ENCODE measurements at places on chromosomes 2 and 18. TPM values are rescaled to one million over a fixed set of nuclear protein-coding genes. Genes with fewer than 3 reads are reported as not detected.

DNA sequence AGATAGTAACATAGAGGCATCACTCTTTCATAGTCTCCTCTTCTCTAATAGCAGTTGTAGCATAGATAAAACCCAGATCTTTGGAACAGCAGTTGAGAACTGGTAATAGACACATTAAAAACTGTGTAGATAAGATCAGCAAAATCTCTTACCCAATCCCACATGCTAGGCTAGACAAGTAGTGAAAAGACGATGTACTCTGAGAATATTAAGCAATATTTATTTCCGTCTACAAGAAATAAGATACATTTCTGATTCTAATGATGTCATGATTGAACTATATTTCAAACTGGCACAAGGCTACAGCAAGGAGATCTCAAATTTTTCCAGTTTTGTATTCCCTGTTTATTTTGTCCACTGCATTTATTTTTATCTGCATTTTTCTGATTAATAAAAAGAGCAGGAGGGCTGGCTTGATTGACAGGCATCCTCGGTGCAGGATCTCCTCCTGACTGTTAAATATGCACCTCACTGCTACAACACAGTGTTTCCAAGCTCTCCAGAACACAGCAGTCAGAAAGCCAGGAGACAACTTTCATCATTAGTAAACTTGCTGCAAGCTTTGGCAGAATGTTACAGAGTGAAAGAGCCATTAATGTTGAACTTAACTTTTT lies 73.3 kb upstream of the ATIC start:
- no peak for DNase-seq

DNA sequence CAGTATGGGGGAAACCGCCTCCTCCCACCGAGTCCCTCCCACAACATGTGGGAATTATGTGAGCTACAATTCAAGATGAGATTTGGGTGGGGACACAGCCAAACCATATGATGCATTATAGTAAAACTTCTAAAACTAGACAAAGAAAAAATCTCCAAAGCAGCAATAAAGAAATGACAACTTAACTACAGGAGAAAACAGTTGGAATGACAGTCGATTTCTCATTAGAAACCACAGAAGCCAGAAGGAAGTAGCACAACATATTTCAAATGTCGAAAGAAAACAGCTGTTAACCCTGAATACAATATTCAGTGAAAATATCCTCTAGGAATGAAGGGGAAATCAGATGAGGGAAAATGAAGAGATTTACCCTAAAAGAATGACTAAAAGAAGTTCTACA lies 53.5 kb upstream of the TCF4 start:
- DNase-seq = no peak

DNA sequence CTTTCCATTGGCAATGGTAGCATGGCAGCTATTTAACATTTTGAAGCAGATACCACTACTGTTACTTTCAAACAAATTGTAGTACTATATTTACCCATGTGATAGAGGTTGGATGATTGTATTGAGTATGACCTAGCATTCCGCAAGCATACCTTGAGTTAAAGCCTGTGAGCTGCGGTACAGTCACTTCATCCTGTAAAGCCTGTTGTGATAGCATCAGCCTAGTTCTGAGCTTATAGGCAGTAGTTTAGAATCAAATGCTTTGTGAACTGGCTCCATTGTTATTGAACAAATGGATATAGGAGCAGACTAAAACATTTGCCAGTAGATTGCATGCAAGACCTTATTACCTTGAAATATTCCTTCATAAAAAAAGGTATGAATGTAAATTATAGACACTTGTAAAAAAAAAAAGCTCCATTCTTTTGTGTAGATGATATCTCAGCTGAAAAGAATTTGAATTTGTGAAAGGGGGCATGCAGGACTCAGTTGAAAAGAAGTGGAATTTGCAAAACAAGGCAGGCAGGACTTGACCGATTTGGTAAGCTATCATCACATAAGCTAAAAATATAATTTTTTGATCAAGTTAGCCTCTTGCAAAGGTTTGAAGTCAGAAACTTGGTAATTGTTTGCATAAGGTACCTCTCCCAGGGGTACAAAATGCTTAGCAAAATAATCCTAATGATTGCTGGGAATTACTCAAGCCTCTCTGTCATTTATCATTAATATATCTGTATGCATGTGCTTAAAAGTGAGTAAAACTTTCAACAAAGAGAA lies 138.5 kb upstream of the ITGA4 start:
- no peak for DNase-seq

Gene LINC00305
- 0.84 TPM for total RNA-seq
